ENCODE measurements at places on chromosomes 11 and 22.

GRCh38 chr22:41367680-41368542 lies 13.8 kb upstream of the TEF start:
- DNase-seq: peak; percentile 48

- DNase-seq: no peak
Measured at GRCh38 chr11:61635304-61635703, 44.9 kb upstream of the DAGLA start.

DNA sequence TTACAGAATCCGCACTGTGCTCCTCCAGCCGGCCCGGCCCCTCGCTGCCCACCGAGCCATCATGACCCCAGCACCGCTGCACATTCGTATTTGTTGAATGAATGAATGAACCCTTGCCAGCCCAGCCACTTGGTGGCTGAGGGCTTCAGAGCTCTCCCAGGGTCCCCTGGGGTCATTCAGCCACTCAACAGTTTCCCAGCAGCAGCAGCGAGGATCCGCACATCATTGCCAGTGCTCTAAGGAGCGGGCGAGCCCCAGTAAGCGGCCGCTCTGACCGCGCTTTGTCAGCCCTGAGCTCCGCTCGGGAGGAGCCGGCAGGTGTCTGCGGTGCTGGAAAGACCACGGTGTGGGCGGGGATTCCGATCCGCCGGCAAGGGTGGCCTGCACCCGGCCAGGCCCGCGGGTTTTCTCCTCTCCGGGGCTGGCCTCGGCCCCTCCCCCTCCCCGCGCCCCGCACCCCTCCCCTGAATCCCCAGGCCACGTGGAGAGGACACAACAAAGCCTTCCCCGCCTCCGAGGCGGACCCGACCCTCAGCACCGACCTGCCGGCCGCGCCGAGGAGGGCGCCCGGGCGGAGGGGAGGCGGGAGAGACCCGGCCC lies 563 bp downstream of the BID start:
- peak; percentile 48 for DNase-seq

DNA sequence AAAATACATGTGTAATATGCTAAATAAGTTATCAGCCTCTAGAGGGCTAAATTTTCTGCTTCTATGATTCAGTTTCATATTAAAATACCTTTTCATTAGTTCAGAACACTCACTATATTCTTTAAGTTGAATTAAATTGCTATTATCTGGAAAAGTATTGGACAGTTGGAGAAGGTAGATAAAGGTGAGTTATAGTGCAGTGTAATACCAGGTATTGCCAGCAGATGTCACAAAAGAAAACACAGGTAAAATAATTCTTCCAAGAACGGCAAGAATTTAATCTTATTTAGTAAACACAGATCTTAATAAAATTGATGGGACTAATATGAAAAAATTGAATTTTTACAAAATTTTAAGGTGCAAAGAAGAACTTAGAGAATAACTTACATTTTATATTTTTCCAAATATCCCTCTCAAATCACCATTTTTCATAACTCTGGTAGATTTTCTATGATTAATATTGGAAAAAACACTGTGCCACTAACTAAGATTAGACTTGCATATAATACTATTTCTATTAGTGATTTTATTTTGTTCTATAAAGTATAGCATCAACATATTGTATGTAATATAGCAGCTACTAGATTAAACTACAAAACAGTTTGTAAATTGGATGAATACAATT lies 1.7 kb upstream of the LRRC4C start:
- no peak for DNase-seq

- DNase-seq: no peak
Measured at GRCh38 chr11:33656768-33657167, 43.9 kb downstream of the C11orf91 start.

DNA sequence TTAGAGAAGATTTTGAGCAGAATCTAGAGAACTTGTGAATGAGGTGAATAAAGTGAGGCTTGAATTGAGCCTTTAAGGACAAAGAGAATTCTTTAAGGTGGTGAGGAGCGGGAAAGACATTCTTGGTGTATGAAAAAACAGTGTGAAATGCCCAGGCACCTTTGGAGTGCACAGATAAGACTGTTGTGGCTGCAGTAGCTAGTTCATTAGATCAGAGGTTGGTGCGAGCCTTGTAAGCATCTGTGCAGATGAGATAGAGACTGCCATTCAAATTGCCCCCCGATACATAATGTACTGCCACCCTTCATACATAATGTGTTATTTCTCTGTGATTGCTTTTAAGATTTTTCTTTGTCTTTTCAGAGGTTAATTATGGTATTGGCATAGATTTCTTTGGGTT lies 31.3 kb downstream of the ATXN10 start:
- DNase-seq: no peak

DNA sequence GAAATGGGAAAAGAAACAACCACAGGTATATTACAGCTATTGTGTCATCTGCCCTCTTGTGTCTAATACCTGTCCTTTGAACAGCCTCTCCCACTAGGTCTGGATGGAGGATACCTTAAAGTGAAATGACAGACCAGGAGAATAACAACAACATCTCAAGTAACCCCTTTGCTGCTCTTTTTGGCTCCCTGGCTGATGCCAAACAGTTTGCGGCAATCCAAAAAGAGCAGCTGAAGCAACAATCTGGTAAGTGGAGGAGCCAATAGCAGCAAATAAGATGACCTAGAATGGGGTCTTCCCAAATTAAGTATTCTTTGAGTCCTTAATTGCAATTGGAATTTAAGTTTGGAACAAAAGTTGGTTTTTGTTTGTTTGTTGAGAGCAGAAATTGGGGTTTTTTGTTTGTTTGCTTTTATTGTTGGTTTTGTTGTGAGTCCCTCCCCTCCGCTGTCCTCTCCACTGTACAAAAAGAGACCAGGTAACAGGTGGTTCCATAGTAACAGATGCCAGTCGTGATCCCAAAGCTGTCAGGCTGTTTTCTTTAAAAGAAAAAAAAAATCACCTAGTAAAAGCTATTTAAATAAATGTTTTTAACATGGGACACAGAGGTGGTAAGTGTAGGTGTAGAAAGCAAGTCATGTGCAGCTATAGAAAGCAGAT lies 5.7 kb downstream of the UBE4A start:
- no peak for DNase-seq

DNA sequence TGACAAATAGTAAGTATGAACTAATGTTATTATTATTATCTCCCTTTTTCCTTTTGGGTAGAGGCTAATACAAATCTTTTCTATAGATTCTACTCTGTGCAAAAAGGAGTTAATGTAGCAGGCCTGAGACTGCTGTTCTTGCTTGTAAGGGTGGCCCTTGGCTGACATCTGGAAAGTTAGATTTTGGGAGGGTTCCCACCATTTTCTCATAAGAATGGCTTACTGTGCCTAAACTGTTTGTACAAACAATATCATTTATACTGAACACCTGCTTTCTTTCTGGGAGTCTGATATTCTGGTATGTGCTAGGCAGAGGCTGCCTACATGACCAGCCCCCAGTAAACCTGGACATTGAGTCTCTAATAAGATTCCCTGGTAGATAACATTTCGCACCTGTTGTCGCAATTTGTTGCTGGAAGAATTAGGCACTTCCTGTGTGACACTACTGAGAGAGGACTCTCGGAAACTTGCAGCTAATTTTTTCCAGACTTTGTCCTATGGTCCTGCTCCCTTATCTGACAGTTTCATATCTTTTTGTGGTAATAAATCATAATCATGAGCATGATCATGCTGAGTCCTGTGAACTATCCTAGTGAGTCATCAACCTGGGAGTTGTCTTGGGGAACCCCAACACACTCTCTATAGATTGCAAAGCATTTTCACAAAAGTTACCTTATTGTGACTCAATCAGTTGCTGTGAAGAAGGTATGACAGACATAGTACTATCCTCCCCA lies 257.7 kb upstream of the CCDC90B start:
- DNase-seq: no peak

- peak; percentile 69 for DNase-seq
Measured at GRCh38 chr22:23282089-23282501, 101.8 kb downstream of the BCR start.

DNA sequence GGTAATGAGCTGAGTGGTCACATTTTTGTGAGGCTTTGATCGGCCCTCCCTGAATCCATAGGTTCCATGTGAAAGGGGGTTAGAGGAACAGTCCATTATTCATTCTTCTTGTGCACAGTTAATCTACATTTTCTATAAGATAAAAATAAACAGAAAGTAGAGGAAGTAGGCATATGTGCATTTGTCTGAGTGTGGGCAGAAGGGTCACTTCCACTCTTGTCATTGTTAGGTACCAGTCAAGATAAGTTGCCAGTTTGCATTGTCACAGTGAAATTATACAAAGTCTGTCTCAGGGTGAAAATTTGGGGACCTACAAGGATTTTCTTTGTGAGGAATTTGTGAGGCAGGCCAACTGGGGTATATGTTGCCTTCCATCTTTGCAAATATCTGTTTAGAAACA lies 4.6 kb upstream of the APOL4 start:
- no peak for DNase-seq

DNA sequence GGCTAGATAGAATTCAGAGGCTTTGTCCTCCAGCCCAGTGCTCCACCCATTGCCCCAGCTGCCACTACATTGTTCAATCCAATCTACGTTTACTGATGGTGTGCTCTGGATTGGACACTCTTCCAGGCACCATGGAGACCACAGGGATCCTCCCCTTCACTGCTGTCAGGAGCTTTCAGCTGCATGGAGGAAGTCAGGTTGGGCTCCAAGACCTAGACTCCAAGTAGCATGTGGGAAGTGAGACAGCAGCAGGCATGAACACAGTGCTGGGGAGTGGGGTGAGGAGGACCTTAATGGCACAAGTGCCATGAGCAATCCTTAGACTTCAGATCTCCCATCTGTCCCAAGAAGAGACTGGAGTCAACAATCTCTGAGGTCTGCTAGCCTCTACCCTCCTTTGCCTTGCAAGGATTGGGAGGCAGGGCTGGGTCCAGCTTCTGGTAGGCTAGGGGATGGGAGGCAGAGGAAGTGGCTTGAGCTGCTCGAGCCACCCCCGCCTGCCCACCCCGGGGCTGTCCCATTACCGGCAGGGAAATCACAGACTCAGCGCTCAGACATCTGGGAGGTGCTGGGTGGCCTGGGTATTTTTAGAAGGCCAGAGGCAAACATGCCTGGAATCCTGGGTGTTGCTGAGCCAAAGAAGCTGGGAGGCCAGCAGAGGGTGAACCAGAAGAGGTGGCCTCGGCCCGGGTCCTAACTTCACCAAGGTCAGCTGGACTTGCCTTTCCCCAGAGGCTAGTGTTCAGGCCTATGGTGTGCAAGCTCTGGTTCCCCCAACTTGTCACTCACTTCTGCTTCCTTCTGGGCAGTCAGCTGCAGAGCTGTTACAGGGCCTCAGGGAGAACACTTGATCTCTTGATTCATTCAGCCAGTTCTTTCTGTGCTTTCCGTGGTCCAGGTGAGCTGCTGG lies 15.2 kb upstream of the FCHSD2 start:
- peak; percentile 62 for DNase-seq

- no peak for DNase-seq
Measured at GRCh38 chr22:46110215-46110614, 40.1 kb upstream of the PPARA start.

DNA sequence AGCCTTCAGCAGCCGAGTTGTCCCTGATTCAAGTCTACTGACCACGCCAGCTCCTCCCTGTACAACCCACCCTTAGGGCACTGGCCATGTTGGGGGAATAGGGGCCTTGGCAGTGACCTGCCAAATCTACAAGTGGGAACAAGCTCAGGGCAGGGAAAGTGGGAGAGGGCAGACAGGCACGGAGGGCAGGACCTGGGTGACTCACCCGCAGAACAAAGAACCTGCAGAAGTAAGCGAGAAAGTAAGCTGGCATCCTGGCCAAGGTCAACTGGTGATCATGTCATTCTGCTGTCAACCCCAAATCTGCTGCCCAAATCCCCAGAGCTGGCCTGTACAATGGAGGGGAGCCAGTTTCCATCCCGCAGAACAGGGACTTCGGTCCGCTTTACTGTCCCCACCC lies 7.9 kb upstream of the SCGB1A1 start:
- DNase-seq: no peak

- DNase-seq: no peak
Measured at GRCh38 chr22:29393019-29393608, 4.7 kb upstream of the AP1B1 start.

- DNase-seq: no peak
Measured at GRCh38 chr11:125090816-125091215, 20.6 kb downstream of the TMEM218 start.

GRCh38 chr22:17612057-17612456 lies 16.5 kb downstream of the ATP6V1E1 start:
- DNase-seq: no peak

DNA sequence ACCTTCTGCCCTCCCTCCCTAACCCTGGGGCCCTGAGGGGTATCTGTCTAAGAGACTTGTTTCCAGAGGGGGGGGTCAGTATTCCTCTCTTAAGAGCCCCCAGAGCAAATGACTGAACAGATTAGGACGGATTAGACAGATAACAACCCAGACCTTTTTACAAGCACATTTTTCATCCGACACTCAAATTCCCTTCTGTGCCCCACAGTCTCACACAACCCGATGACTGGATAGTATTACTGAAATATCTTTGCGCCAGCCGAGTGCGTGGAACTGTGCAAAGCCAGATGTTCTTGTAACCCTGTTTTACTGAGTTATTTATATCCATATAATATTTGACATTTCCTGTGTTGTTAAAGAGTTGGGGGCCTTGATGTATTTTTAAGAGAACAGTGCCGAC lies 30.9 kb upstream of the FLI1 start:
- DNase-seq: no peak

Measured in testis (tissue), 5 donors.